Activated naive CD4-positive, alpha-beta T cell treated with Interleukin-2 at 50 U/mL for 16 hours (primary cell): ENCODE measurements at places on chromosomes 11 and 22.

- no peak for DNase-seq
Observed at GRCh38 chr11:88520391-88520790, 182.9 kb upstream of the CTSC start.

GRCh38 chr11:72475381-72475780, 41.0 kb upstream of the CLPB start:
- no peak for DNase-seq

- no peak for DNase-seq
Observed at GRCh38 chr11:15761235-15761634, 595.1 kb downstream of the SOX6 start.

DNA sequence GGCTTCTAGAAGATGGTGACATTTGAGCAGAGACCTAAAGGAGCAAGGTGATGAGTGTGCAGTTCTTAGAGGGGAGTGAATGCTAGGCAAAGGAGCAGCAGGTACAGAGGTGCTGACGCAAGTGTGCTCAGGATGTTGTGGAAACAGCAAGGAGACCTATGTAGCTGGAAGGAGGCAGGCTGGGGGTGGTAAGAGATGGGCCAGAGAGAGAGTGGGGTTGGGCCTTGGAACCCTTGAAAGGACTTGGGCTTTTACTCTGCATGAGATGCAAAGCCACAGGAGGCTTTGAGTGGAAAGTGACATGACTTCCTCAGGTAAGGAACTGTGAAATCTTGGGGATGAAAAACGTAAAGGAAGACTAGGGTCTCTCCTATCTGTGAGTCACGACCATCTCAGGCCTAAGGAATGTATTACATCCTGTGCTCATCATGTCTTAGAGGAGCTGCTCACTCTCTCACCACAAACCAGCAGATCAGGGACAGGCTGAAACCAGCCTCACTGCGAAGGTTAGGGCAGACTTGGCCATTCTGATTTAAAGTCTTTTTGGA, 65.4 kb downstream of the MICAL2 start:
- DNase-seq, result peak; percentile 13

DNA sequence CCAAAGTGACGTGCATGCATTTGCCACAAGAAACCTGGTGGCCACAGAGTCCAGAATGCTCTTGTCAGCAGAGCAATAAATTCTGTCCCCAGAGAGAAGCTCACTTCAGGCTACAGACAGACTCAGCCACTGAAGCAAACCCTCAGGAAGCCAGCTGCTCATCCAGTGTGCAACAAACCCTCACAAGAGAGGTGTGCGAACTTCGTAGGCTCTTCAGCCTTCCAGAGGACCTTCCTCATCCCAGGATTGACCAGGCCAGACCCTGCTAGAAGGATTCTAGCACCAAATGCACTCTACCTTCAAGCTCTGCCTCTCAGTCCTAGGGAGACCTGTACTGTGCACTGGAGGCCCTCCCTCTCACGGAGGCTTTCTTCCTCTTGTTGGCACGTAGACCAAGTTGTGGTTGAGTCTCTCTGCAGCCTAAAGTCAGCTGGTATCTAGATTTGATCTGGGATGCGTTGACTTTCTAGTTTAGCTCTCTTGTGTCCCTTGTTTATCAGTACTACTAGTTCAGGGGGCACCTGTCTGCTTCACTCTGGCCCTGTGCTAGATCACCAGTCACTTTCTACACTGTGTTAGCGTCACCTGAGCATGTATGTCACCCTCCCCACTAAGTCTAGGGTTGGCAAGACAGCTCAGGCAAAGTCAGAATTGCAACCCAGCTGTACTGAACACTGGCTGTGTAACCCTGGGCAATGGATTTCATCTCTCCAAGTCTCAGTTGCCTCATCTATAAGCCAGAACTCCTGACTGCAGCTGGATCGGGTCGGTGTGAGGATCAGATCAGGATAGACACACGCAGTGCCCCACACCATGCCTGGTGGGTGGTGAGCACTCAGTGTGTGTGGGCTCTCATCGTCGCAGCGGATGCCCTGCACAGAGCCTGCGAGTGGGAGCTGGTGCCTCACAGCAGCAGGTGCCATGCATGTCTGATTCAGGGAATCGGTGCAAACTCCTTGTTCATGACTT, 22.1 kb upstream of the TMPRSS13 start:
- DNase-seq, result peak; percentile 37

- DNase-seq, result peak; percentile 15
Observed at GRCh38 chr22:45441138-45441537, 27.6 kb downstream of the RIBC2 start.

GRCh38 chr11:103736315-103737036, 300.0 kb upstream of the DDI1 start:
- DNase-seq, result no peak

DNA sequence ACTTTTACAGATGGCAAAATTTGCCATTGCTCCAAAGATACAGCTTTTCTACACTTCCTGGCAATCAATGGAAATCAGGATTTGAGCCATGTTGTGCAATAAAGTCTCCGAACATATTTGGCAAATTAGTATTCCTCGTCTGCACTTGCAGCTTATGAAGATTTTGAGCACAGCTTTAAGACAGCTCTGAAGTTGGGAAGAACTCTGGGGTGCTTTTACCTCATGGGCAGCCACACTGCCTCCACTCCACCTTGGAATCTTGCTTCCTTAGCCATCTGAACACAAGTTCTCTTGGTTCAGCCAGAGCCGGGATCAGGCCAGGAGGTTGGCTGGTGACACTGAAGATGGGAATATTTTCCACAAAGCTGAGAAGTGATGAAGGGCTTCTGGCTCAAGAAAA, 191.2 kb downstream of the CWF19L2 start:
- no peak for DNase-seq

GRCh38 chr22:48104102-48104738, 1341.8 kb downstream of the TBC1D22A start:
- no peak for DNase-seq

DNA sequence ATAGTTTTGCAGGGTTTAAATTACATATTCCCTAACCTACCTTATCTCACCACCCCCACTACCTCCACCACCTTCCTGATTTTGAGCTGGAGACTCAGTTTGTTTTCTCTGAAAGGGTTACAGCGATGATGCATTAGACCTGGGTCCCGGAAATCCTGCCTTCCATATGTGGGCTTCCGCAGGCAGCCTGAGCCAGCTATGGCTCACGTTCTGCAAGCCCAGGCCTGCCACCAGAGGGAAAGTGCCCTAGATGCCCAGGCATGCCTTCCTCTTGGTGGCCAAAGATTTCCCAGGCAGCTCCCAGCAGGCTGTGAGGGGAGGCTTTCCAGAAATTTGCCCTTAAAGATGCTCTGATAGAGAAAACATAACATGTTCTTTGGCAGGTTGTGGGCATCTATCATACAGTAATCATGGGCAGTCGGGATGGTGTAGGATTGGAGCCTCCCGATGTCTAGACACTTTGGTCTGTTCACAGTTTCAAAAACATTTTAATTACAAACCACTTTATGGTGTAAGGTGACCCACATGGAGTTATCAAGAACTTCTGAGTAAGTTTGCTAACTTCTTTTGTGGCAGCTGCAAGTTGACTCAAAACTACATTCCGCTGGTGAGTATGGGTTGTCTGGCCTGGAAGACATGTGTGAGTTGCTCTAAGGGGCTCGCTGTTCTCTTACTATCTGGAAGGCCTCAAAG, 79.3 kb downstream of the MICAL2 start:
- peak; percentile 68 for DNase-seq

- no peak for DNase-seq
Observed at GRCh38 chr11:72233056-72233772, 8.6 kb downstream of the INPPL1 start.

- DNase-seq, result no peak
Observed at GRCh38 chr11:68158580-68158979, 37.4 kb upstream of the CHKA start.

DNA sequence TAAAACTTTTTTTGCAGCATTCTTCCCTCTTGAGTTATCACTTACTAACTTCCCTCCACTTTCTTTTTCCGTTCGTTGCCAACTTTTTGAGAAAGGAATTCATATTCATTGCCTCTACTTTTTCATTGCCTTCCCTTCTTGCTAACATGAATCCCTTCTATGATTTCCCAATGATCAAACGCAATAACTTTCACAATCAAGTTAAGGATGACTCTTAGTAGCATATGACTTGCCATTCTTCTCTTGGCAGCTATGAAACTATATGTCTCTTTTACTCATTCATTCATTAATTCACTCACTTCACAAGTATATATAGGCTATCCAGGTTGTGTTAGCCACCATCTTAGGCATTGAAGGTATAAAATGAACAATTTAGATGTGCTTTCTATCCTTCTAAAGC, 16.6 kb upstream of the ARHGAP20 start:
- no peak for DNase-seq

GRCh38 chr11:102111011-102111786, 952 bp downstream of the YAP1 start:
- DNase-seq, result peak; percentile 3

- no peak for DNase-seq
Observed at GRCh38 chr11:109978895-109979294, 114.3 kb upstream of the ZC3H12C start.

GRCh38 chr22:39264349-39265038, 19.7 kb upstream of the PDGFB start:
- DNase-seq, result no peak

GRCh38 chr11:20116825-20117224, 43.5 kb downstream of the DBX1 start:
- DNase-seq, result no peak

GRCh38 chr11:34147581-34147980, 42.2 kb downstream of the NAT10 start:
- DNase-seq, result no peak

DNA sequence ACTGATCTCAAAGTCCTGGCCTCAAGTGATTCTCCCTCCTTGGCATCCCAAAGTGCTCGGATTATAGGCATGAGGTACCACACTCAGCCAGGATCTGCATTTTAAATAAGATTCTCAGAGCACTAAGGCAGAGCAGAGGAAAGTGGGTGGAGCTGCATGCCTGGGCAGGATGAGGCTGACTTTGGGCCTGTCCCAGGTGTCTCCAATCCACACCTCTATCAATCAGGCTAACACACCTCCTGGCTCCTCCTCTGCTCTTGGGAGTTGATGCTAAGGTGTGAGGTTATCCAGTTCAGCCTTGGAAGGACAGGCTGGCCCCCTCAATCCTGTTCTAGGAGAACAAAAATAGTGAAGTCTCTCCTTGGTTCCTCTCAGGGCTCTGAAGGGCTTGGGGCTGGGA, 30.2 kb upstream of the P2RY2 start:
- DNase-seq, result no peak

- DNase-seq, result no peak
Observed at GRCh38 chr22:28230671-28231070, 311.6 kb upstream of the PITPNB start.

DNA sequence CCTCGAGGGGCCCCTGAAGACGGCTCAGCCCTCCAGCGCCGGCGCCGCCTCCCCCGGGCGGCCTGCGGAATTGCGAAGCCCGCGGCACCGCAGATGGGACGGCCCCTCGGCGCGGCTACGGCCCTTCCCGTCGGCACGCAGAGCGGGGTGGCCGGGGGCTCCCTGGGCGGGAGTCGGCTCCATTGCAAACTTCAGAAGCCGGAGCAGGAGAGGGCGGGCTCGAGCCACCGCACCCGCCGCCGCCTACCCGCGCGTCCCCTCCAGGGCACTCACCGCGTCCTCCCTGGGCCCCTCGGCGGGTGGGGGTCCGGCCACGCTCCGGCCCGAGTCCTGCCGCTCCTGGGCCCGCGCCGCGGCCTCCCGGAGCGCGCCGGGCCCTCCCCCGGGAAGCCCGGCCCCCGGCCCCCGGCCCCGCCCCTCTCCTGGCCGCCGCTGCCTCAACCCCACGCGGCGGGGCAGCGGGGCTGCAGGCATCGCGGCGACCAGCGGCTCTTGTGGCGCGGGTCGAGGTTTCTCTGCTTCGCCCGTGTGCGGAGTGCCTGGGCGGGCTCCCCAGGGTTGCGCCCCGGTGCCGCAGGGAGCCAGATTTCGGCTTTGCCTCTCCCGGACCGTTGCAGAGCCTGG, at the start of gene PACSIN3:
Gene PACSIN3 (minus strand): TSS at position 359 of the 624 bp plus-strand sequence. CDS start 3,707 bp downstream, outside the sequence.
- peak; percentile 52 for DNase-seq

- DNase-seq, result no peak
Observed at GRCh38 chr11:35683728-35684339, 21.3 kb downstream of the TRIM44 start.

GRCh38 chr11:16897470-16898061, 116.6 kb downstream of the PLEKHA7 start:
- DNase-seq, result no peak

- DNase-seq, result no peak
Observed at GRCh38 chr22:26168939-26169314, 335 bp upstream of the SEZ6L start.

DNA sequence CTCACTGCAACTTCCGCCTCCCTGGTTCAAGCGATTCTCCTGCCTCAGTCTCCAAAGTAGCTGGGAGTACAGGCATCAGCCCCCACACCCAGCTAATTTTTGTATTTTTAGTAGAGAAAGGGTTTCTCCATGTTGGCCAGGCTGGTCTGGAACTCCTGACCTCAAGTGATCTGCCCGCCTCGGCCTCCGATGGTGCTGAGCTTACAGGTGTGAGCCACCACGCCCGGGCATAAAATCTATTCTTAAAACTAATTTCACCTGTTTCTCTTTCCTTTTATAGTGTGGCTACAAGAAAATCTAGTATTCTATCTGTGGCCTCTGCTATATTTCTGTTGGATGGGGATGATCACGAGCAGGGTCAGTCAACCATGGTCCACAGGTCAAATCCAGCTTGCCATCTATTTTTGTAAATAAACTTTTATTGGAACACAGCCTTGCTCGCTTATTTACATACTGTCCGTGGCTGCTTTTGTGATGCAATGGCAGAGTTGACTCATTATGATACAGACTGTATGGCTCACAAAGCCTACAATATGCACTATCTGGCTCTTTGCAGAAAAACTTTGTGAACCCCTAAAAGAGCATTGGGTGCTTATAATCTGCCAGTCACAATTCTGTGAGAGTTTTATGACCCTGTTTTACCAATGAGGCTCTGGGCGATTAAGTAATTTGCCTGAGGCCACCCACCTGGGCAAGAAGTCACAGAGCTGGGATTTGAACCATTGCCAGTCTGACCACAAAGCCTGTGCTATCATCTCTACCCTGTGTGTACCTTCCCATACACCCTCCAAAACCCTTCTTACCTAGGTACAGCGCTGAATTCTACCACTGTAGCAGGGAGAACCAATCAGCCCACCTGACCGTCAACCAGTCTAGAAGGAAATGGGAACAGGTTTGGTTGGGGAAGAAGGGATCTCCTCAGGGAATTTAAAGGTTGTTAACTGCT, 28.3 kb downstream of the SLC1A2 start:
- DNase-seq, result peak; percentile 29
